ENCODE measurements at places on chromosomes 11 and 22.

GRCh38 chr11:68844801-68845200, 3.1 kb upstream of the CPT1A start:
- H3K27me3 ChIP-seq = no peaks in the 10 kb centered on the region
- peaks cover 28% of the 10 kb centered on the region for H3K4me1 ChIP-seq
- H3K36me3 ChIP-seq = no peaks in the 10 kb centered on the region
- H3K27ac ChIP-seq = no peak overlapping the region

DNA sequence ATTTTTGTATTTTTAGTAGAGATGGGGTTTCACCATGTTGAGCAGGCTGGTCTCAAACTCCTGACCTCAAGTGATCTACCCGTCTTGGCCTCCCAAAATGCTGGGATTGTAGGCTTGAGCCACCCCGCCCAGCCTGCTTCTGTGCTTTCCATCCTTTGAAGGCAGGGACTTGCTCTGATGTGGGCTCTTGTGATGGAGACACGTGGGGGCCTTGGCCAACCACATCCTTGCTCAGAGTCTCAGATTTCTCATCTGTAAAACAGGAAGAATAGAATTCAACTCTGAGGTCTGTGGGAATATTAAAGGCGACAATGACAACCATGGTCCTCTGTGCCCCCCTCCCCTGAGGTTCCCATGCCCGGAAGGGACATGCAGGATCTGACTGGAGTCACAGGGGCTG, 3.8 kb upstream of the GGA1 start:
- H3K27me3 ChIP-seq = peaks cover 1% of the 10 kb centered on the region
- DNase-seq = peak; percentile 81
- peak overlapping the region; percentile 89 for H3K4me3 ChIP-seq
- no peaks in the 10 kb centered on the region for H3K36me3 ChIP-seq
- H3K27ac ChIP-seq = peak overlapping the region; percentile 85
- H3K4me1 ChIP-seq = peaks cover 68% of the 10 kb centered on the region

DNA sequence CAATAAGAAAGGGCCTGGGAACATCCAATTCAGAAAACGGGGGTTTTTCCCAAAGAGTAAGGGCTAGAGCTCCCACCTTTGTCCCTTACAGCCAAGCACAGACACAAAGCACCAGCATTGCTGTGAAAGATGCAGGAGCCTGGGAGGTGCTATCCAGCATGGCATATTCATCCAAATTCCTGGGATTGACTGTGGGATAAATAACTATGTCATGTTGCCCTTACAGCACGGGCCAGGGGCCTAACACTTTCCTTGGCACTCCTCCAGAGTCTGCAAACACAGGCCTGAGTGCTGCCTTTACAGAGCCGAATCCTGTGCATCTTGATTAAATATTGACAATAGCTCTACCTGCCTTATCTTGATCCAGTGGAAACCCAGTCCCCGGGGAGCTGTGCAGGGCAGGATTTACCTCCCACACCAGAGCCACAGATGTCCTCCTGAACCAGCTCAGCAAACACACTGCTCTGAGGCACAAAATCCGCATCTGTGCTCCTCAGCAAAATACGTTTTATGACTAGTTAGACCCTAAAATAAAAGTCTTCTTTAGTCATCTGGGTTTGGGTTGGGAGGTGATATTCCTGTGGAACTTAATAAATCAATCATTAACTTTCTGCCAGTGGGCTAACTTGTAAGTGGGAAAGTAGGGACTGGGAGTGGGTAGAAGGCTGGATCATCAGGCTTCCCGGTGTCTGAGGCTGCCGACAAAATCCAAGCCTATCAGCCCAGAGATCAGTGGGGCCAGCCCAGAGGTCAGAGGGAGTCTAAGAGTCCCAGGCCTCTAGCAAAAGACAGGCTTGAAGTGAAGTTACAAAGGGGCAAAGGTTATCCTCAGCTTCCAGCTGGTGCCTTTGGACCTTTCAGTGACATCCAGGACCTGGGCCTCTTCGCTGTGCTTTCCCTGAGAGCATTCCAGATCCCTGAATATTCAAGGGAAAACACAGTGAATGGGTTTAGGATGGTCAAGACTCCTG, 36.5 kb downstream of the POU2AF3 start:
- no peaks in the 10 kb centered on the region for H3K27me3 ChIP-seq
- no peak overlapping the region for H3K4me3 ChIP-seq
- DNase-seq = no peak
- no peaks in the 10 kb centered on the region for H3K36me3 ChIP-seq
- H3K4me1 ChIP-seq = no peaks in the 10 kb centered on the region
- H3K27ac ChIP-seq = no peak overlapping the region

DNA sequence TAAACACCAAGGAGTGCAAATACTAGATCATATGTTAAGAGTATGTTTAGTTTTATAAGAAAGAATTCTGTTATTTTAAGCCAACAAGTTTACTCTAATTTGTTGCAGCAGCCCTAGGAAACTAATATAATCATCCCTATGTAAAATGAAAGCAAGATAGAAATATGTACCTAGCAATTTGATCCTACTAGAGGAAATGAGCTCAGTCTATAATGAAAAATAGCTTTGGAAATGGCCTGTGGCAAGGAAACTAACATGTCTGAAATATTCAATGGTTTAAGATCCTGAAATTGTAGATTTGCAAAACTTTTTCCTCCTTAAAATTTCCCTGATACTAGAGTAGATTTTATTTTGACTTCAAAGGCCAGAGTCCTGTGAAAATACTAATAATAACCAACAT, 112.7 kb upstream of the SLC5A12 start:
- no peaks in the 10 kb centered on the region for H3K36me3 ChIP-seq
- H3K4me1 ChIP-seq = no peaks in the 10 kb centered on the region
- DNase-seq = no peak
- no peak overlapping the region for H3K27ac ChIP-seq
- no peaks in the 10 kb centered on the region for H3K27me3 ChIP-seq
- H3K4me3 ChIP-seq = no peak overlapping the region

DNA sequence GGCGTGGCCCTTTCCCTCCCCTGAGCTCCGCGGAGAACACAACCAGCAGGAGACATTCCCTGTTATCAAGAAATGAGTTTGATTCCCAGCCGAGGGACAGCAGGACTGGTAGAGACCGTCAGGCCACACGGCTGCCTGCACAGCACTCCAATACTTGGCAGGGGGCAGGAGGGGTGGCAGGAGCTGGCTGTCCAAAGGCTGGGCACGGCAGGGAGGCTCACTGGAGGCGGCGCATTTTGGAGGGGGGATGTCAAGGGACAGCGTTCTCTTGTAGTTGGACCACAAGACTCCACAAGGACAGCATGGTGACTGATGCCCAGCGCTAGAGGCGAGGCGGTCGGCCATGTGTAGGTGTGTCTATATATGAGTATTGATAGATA, 66.7 kb upstream of the A4GALT start:
- no peaks in the 10 kb centered on the region for H3K4me1 ChIP-seq
- no peak overlapping the region for H3K4me3 ChIP-seq
- H3K27ac ChIP-seq = no peak overlapping the region
- DNase-seq = no peak

- peaks cover 7% of the 10 kb centered on the region for H3K36me3 ChIP-seq
- H3K4me3 ChIP-seq = no peak overlapping the region
- DNase-seq = no peak
- H3K27me3 ChIP-seq = no peaks in the 10 kb centered on the region
- no peak overlapping the region for H3K27ac ChIP-seq
Measured at GRCh38 chr11:125987066-125987641, 41.3 kb downstream of the VSIG10L2 start.

GRCh38 chr11:134151083-134151747, 72.6 kb downstream of the NCAPD3 start:
- no peaks in the 10 kb centered on the region for H3K27me3 ChIP-seq
- peaks cover 53% of the 10 kb centered on the region for H3K36me3 ChIP-seq
- H3K4me1 ChIP-seq = no peaks in the 10 kb centered on the region

GRCh38 chr11:112321501-112322172, 61.0 kb upstream of the PLET1 start:
- no peaks in the 10 kb centered on the region for H3K27me3 ChIP-seq
- DNase-seq = no peak
- peaks cover 14% of the 10 kb centered on the region for H3K4me1 ChIP-seq
- H3K4me3 ChIP-seq = no peak overlapping the region
- H3K27ac ChIP-seq = no peak overlapping the region

DNA sequence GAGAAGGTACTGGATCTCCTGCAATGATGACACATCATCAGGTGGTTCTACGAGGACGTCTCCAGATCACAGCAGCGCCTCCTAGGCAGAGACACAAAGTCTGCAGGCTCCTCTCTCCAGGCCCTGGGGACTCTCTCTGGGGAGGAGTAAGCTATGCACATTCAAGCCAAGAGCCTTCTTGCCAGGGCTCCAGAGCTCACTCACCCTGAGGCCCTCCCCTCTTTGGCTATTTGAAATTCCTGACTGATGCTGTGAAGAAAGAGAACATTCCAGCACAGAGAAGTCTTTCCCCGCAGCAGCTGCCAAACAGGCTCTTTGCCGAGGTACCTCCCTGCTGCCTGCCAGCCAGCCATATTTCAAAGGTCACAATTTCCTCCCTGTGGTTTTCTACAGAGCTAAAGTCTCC, 204.9 kb downstream of the CSNK2A3 start:
- H3K27ac ChIP-seq = peak overlapping the region; percentile 97
- H3K4me1 ChIP-seq = peaks cover 37% of the 10 kb centered on the region
- H3K4me3 ChIP-seq = peak overlapping the region; percentile 7
- no peaks in the 10 kb centered on the region for H3K27me3 ChIP-seq
- no peaks in the 10 kb centered on the region for H3K36me3 ChIP-seq
- no peak for DNase-seq

- no peak for DNase-seq
- H3K4me3 ChIP-seq = no peak overlapping the region
- no peaks in the 10 kb centered on the region for H3K36me3 ChIP-seq
- H3K27ac ChIP-seq = no peak overlapping the region
Measured at GRCh38 chr11:69022260-69022659, 9.2 kb upstream of the MRGPRF start.

GRCh38 chr11:92794783-92795182, 174.7 kb upstream of the MTNR1B start:
- H3K27me3 ChIP-seq = no peaks in the 10 kb centered on the region
- no peak overlapping the region for H3K27ac ChIP-seq
- no peaks in the 10 kb centered on the region for H3K4me1 ChIP-seq
- DNase-seq = no peak
- H3K36me3 ChIP-seq = no peaks in the 10 kb centered on the region
- H3K4me3 ChIP-seq = no peak overlapping the region

GRCh38 chr11:11545285-11546275, 76.2 kb downstream of the GALNT18 start:
- H3K27me3 ChIP-seq = no peaks in the 10 kb centered on the region
- no peaks in the 10 kb centered on the region for H3K4me1 ChIP-seq
- no peak for DNase-seq
- no peaks in the 10 kb centered on the region for H3K36me3 ChIP-seq
- no peak overlapping the region for H3K27ac ChIP-seq
- H3K4me3 ChIP-seq = no peak overlapping the region

Measured in naive thymus-derived CD8-positive, alpha-beta T cell (primary cell).